Immature natural killer cell (primary cell): ENCODE measurements at places on chromosomes 12 and 14.

DNA sequence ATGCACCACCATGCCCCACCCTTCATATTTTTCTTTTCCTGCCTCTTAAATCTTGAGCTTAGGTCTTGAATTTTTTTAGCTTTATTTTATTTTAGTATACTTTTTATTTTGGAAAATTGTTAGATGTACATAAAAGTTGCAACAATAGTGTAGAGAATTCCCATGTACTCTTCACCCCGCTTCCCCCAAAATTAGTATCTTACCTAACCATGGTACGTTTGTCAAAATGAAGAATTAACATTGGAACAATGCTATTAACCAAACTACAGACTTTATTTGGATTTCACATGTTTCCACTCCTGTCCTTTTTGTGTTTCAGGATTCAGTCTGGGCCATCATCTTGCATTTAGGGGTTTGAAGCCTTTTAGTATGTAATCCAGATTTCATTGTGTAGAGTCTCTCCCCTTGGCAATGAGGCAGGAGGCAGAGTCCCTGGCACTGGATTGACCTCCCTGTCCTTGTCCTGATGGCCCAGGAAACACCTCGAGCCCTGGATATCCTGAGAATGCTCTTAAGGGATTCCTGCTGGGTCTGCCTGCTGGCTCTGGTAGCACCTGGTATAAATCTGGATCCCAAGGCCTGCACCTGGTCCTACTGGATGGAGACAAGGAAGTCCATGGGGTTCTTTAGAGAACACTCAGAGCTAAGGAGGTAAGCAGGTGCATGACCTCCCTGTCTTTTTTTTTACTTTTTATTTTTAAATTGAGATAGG lies 19.9 kb upstream of the CTDSP2 start:
- no peak for DNase-seq

DNA sequence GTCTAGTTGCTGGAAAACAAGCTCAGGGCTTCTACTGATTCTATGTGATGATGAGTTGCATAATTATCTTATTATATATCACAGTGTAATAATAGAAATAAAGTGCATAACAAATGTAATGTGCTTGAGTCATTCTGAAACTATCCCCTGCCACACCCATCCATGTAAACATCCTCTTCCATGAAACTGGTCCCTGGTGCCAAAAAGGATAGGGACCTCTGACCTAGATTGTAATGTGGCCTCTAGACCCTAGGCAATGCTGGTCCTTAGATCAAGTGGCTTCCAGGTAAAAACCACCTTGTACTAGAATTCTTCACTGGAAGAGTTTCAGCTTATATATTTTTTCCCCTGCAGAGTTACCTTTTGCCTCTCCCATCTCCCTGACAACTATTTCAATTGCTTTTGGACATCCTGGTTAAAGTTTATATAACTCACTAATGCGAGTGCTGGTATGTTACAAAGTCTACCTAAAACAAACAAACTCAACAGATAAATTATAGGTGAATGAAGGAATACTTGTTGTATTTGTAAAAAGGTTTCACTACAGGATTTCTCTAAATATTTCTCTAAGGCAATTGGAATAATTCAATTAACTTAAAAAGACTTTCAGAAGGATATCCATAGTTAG lies 462.5 kb downstream of the NAV3 start:
- no peak for DNase-seq

DNA sequence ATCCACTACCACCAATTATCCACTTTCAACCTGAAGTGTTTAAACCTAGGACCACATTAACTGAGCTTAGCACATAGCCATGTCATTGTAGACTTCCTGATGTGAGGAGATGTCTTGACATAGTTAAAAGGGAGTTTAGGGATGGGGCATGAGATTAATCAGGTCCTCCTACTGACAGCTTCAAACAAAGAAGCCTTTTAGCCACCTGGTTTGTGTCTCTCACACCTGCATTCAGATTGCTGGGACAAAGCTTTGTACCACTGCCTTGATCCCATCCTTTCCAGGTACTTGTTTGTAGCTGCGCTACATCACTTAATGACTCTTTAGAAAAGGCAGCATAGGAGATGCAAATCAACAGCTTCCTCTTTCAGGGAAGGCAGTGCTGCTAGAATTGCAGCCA lies 340.7 kb upstream of the DDHD1 start:
- DNase-seq: no peak

- no peak for DNase-seq
Measured at GRCh38 chr14:81584495-81584894, 50.8 kb upstream of the SEL1L start.

DNA sequence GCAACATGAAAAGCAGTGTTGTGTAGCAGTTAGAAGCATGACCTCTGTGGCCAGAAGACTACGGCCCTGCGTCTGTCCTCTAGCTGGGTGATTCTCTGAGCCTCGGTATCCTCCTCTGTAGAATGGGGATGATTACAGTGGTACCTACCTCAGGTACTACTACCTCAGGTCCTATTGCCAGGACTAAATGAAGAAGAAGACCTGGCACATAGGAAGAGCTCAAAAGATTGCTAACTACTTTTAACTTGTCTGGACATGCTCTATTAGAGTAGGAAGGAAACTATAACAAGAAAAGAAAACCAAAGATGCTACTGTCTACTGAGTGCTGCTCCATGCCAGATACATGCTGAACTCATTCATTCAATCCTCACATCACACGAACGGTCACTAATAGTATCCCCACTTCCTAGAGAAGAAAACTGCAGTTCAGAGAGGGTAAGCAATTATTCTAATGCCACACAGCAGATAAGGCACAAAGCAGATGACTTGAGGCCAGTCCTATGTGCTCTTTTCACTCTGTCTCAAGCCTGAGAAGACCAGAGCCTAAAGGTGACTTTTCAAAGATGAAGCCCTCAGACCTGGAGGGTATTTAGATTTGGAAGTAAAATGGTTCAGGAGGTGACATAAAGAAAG lies 108.1 kb upstream of the HIF1A start:
- no peak for DNase-seq

DNA sequence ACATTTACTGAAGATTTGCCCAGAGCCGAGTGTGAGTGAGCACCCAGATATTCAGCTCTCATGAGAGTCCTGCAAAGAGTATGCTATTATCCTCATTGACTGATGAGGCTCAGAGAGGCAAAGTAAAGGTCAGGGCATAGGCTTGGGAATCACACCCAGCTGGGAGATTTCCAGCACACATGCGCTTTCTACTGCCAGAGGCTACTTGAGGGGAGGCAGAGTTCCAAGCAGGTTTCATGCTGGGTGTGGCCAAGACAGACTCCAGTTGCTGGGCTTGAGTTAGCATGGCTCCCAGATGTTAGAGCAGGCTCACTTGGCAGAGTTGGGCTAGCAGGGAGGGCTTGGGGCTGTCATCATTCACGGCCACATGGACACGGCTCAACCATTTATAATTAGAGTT lies 14.4 kb upstream of the FAM181A start:
- no peak for DNase-seq

- no peak for DNase-seq
Measured at GRCh38 chr14:105878125-105878524, 351.7 kb downstream of the TMEM121 start.

GRCh38 chr12:12845794-12846243 lies 32.7 kb downstream of the DDX47 start:
- no peak for DNase-seq

- DNase-seq: no peak
Measured at GRCh38 chr12:122167356-122167925, 6.6 kb downstream of the IL31 start.

DNA sequence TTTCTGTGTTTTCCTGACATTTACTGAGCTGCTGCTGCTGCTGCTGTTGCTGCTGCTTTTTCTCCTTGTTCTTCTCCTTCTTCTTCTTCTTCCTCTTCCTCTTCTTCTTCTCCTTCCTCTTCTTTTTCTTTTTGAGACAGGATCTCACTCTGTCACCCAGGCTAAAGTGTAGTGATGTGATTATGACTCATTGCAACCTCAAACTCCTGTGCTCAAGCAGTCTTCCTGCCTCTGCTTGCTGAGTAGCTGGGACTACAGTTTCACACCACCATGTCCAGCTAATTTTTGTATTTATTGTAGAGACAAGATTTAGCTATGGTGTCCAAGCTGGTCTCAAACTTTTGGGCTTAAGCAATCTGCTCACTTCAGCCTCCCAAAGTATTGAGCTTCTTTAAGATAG lies 95.8 kb downstream of the TMTC3 start:
- no peak for DNase-seq

DNA sequence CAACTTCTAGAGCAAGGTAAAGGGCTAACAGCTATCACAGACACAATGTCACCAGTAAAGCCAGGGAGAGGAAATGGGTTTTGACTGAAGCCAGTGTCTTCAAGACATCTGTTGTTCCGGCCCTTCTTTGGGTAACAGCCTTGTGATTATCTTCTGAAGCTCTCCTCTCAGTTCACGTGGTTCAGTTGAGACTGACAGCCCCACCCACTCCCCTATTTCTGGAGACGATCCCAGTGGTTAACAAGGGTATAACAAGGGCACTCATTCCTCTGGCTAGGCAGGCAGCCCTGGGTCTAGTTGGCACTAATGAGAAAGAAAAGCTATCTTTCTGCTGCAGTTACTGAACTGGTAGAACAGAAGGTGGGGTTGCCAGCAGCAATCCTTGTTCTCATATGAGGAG lies 6.9 kb downstream of the GNPTAB start:
- peak; percentile 82 for DNase-seq

DNA sequence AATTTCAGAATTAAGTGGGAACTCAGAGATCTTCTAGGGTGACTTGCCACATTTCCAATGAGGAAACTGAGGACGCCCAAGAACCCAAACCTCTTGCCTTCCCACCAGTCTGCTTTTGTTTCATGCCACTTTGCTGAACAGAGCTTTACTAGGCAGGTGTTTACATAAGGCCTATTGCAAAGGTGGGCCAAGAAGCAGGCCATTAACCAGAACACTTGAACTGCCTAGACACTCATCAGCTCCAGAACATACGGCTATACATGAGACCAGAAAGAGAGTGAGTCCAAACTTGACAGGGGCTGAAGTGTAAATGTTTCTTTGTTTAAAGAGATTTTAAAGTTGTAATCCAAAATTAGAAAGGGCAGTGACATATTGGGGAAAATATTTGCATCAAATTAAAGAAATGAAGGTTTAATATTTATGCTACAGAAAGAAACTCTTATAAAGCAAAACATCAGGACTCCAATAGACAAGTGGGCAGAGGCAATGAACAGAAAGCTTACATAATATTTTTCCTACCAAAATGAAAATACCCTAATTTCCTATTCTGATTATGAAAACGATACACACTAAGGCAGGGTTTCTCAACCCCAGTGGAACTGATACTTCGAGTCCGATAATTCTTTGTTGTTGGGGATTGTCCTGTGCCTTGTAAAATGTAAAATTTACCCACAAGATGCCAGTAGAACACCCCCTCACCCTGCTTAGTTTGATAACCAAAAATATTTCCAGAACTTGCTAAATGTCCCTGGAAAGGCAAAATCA lies 11.7 kb downstream of the BATF start:
- DNase-seq: no peak

DNA sequence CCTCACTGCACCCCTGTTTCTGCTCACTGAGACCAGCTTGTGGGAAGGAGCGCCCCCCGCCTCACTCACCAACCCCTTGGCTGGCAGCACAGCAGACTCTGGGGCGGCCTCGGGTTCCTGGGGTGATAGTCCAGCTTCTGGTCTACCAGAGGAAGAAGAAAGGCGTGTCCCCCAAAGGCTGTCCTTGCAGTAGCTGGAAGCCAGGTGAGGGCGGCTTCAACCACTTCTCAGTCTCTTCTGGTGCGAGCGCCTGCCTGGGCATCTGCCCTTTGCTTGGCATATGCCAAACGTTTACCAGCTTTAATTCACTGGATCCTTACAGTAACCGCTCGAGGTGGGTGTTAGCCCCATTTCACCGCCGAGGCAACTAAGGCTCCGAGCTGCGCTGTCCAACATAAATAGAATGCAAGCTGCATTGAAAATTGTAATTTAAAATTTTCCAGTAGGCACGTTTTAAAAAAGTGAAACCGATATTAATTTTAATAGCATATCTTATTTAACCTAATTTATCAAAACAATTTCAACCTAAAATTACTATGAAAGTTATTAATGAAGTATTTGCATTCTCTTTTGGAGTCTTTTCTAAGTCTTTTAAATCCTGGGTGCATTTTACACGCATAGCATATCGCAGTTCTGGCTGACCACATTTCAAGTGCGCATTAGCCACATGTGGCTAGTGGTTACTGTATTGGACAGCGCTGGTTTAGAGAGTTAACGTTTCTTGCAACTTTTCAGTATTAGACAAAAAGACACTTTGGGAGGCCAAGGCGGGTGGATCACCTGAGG lies 872 bp downstream of the FAM177A1 start:
- peak; percentile 37 for DNase-seq

DNA sequence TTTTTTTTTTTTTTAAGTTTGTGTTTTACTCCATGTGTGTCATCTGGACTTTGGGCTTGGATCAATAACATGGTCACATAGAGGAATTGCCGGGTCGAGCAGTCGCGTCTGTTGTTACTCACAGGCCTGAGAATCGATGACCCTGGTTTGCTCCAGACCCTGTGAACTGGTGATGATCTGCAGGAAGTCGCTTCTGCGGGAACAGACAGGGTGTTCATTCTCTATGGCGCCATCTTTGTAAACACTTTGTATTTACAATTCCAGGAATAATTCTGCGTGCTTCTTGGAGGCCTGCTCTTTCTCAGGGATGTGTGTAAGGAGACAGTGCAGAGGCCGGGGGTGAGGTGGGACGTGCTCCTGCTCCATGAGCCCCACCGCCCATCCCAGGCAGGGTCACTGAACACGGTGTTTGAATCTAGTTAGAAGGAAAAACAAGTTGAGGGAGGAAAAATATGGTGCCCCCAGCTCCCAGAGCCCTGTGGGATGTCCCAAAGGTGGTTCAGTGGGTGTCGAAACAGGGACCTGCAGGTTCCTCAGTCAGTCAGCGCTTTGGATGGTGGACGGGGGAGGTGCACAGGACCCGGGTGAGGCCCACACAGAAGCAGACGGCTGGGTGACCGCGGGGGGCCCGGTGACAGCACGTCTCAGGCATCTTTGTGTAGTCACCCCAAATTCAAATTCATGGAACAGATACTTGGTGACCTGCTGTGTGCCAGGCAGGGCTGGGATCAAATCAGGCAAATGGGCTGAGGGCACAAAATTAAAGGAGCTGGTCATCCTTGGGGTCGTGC lies 58.8 kb downstream of the ADGRD1 start:
- no peak for DNase-seq

DNA sequence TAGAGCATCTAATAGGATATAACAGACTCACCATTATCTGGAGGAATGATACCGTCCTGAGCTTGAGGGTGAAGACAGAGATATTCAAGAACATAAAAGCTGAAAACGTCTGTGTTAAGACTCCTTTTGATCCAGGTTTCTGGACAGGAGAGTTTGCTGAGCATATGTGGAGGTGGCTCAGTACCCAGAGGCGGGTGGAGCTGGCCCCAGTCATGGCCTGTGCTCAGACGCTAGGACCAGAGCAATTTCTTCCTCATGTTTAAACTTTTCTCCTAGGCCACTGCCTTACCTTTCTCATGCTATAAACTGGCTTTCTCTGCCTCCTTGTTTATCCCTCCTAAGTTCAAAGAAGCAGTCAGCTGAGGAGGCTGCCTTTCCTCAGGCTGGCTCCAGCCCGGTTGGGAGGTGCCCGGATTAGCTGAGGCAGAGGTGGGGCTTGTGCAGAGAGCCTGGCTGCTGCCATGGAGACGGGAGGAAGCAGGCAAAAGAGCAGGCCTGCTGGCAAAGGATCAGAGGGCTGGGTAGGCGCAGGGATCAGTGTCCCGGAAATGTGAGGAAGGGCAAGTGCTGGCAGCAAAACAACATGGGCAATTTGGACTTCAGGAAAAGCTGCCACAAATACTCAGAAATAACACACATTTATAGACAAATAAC lies 13.7 kb downstream of the COA8 start:
- DNase-seq: no peak
